Glomerular endothelial cell (primary cell): ENCODE measurements at places on chromosomes 6 and 20.

DNA sequence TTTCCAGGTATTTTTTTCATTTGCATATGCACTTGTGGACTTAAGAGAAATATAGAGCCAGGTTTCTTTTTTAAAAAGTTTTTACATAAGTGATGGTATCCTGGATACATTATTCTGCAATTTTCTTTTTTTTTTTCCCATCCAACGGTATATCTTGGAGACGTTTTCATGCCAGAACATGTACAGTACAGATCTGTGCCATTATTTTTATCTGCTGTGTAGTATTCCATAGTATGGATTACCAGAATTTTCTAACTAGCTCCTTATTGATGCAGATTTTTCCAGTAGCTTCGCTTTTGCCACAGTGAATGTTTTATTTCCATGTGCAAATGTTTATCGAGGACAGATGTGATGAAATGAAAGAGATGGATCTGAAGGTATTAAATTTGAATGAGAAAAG lies 34.1 kb downstream of the PPP1R16B start:
- DNase-seq = no peak

- no peak for DNase-seq
Measured at GRCh38 chr6:139640921-139641320, 266.5 kb upstream of the CITED2 start.

DNA sequence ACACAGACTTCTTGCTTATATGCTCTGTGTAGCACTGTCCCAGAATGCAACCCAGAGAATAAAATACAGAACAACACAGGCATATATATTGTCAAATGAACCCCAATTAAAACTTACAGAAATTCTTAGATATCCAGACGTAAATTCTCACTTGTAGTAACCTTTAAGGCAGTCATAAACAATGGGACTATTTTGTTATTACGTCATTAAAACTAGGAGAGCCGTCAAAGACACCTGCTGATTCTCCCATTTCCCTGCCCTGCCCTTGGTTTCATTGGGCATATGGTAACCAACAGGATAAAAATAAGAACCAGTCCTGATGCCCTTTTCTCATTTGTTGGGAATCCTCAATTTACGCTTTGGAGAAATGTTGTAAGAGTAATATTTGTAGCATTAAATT lies 871.3 kb upstream of the EYS start:
- DNase-seq = no peak

GRCh38 chr6:18328540-18328939 lies 58.6 kb upstream of the RNF144B start:
- DNase-seq = no peak

- no peak for DNase-seq
Measured at GRCh38 chr6:4371207-4371921, 236.0 kb upstream of the ECI2 start.

DNA sequence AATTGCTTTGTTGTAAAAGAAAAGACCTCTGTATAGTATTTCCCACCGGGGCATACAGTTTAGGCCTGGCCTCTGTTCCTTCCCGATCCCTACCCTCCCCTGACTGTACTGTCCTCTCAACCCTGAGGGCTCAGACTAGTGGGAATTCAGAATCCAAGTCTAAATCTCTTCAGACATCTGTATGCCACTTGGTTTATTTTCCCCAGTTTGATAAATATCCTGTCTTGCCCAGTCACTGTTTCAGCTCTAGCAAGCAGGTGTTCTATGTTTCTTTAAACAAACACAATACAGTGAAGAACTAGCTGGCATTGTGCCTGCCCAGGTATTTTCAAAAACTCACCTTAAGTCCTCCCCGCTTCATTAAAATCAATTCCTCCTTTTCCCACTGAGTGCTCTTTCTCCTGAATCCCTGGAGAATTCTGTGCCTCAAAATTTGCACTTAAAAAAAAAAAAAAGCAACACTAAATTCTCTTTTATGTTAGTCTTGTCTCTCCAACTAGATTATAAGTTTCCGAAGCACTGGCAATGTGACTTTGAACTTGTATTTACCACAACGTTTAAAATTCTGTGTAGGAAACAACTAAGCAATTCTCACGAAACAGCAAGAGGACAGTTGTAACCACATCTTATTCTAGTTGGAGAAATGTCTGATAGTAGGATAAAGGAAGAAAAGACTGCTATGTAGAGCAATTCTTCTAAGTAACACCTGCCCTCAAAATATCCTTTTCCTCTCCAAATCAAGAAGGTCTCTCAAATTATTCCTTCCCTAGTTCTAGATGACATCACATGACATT lies 112.0 kb upstream of the CARMIL1 start:
- DNase-seq = no peak

DNA sequence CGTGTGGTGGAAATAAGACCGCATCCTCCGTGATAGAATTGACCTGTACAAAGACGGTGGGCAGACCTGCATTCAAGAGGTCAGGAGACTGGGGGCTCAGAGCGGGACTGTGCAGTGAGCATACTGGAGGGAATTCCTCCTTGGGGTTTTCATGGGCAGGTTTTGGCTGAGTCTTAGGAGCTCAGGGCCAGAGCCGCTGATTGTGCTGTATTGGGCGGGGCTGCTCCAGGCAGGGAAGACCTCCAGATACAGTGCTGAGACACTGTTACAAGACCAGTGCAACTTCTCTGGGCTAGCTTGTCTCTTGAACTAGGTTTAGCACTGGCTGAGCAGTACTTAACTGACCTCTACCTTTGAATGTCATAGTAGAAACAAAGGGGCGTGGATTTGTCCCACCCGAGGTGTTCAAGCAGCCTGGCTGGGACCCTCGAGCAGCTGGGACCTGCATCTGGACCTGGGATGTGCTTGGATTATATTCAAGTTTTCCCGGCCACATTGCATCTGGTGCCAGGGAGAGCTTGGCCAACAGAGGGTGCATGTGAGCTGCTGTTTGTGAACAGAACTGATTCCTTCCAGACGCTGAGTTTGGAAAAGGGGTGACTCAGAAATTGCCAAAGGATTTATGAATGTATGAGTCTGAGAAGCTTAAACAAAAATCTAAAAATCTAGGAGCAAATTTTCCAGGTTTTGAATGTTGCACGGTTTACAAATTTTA lies 33.4 kb upstream of the SLC22A1 start:
- no peak for DNase-seq

- no peak for DNase-seq
Measured at GRCh38 chr6:151901009-151901411, 93.5 kb downstream of the ESR1 start.

DNA sequence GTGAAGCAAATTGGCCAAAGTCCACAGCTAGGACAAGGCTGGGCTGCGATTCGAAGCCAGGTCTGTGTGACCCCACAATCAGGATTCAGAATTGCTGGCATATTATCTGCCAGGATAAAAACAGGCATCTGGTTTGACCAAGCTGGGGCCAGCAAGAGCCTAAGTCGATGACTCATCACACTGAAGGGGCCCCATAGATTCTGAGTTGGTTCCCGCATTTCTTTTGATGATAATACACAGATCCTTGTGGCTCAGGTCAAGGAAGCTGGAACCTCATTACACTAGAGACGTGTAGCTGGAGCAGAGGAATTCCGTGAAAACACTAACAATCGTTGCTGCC lies 6.5 kb downstream of the KCNB1 start:
- DNase-seq = no peak

DNA sequence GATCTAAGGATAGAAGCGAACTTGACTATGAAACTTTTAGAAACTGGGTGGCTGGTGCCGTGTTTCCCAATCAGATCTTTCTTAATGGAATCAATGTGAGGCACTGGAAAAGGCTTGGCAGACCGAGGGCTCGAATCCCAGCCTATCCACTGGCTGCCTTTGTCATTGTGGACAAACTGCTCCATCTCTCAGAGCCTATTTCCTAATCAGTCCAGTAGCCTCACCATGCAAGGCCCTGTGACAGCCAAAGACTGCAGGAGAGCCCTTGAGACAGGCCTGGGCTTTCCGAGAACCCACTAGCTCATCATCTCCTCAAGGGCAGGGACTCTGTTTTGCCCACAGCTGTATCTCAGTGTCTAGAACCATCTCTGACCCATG lies 43.4 kb downstream of the SPDEF start:
- DNase-seq = no peak

- DNase-seq = no peak
Measured at GRCh38 chr20:2006452-2007361, 12.8 kb upstream of the PDYN start.

DNA sequence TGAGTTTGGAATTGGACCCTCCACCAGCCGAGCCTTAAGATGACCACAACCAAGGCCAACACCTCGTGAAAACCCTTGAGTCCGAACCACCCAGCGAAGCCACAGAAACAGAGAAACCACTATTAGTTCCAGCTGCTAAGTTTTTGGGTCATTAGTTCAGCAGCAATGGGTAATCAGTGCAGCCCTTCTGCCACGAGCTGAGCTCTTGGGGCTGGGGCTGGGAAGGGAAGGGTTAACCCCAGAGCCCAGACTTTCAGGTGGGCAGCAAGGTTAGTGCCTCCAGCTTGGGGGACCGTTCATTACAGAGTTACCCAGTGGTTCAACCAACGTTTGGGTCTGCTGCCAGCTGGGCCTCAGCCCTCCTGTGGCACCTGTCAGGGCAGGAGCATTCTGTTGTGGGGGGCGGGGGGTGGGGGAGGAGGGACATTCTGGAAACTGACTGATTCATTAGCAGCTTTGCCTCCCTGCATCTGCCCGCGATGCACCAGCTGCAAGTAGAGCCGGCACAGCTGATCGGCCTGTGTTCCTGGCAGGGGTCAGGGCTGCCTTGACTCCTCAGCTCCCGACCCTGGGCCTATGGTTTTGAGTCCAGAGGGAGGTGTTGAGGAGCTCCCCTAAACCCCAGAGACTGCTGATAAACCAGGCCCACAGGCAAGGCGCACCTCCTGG lies 52.7 kb downstream of the TGM2 start:
- DNase-seq = no peak

DNA sequence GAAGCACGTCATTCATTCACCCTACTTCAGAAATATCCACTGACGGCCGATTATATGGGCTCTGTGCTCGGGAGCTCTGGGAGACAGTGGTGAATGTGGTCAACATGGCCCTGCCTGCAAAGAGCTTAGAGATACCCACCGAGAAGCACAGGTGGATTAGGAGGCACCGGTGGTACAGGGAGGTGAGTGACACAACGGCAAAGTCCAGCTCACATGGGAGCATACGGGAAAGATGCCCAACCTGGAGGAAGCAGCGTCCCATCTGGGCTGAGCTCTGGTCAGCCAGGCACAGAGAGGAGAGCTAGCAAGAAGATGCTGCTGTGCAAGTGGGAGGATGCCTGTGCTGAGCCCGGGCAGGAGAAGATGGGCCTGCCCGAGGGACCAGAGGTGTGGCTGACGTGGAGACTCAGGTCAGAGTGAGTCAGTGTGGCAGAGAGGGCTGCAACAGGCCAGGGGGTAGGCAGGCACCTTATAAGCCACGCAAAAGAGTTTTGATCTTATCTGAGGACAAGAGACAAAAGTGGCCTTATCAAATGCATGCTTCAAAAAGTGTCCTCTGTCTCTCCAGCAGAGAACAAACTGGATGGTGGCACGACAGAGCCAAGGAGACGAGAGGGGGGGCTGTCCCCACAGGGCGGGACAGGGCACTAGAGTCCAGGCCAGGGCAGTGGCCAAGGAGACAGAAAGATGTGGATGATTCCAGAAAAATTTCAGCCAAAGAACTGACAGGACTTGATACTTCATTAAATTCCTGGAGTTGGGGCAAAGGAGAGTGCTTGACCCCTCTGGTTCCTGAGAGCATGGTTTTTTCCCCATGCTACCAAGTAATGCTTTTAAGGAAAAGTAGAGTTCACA lies 214.6 kb upstream of the SNX9 start:
- DNase-seq = no peak
